ENCODE measurements at places on chromosomes 4 and X.

GRCh38 chr4:32884198-32884597 is 2164.0 kb downstream of the PCDH7 start:
- DNase-seq, result no peak

GRCh38 chr4:76703676-76704075 is 194.3 kb downstream of the SOWAHB start:
- DNase-seq, result no peak

DNA sequence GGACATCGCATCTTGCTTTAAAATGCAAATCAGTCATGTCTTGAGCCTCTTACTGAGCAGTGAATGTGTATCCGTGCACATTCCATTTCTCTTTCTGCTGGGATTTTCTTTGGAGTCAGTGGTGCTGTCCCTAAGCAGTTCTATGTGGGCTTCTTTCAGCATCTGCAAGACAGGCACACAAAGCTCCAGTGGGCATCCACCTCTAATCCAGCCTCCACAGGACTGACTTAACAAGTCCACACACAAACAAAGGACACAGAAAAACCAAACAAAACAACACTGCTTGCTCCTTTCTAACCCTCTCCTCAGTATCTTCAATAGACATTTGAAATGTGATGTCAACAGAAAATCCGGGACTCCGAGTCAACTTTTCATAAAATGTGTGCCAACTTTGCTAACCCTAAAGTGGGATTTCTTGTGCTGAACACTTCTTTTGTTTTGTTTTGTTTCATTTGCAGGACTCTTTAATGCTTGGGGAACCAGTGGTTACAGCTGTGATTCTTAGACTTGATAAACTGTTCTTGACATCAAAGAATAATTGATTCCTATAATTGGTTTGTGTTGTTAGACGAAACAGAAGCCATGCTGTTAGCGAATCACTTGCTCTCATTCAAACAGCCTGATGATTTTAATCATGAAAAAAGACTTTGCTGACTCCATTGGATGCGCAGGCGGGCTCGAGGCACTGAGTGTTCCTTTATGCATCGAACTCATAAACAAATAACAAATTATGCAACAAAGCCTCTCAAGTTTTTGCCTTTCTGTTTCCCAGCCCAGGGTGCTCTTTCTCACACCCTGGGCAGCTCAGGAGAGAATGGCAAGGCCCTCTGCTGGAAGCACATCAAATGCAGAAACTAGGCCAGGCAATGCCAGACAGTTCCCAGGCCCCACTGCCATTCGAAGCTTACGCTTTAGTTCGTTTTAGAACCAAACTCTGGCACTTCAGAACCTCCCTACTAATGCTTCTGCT is 20.1 kb downstream of the ETNPPL start:
- DNase-seq, result no peak

DNA sequence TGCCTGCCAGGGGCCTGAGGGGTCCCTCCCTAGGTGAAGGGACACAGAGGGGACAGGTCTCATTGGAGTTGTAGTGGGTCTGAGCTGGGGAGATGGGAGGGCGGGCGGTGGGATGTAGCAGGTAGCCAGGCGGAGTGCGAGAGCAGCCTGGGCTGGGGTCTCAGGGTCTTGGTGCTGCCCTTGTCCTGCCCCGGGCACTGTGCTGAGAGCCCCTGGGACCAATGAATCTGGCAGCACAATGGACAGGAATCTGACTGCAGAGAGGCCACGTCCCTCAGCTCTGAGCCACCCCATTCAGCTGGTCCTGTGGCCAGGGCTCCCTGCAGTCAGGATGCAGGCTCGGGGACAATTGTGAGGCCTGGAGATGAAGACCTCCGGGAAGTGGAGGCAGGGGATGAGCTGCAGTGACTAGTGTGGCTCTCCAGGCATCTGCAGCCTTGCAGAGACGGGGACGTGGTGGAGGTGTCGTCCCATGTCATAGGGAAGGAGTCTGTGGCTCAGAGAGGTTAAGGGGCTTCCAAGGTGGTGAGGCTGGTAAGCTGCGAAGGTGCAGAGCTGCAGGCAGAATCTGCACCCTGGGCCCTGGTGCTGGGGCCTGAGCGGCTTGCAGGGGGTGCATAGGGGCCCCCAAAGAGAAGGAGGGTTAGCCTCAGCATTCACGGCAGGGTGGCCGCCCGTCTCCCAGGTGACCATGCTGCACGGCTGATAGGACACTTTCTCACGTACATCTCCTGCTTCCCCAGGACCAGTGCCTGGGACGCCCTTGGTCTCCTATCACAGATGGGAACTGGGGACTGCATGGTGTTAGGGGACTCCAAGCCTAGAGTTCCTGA is 20.6 kb downstream of the NSG1 start:
- no peak for DNase-seq

- DNase-seq, result no peak
Observed at GRCh38 chrX:150163221-150163930, 199.7 kb upstream of the MAMLD1 start.

- DNase-seq, result peak; percentile 45
Observed at GRCh38 chr4:47145630-47146029, 114.3 kb downstream of the GABRB1 start.

- no peak for DNase-seq
Observed at GRCh38 chr4:25938366-25938765, 24.3 kb downstream of the SMIM20 start.

DNA sequence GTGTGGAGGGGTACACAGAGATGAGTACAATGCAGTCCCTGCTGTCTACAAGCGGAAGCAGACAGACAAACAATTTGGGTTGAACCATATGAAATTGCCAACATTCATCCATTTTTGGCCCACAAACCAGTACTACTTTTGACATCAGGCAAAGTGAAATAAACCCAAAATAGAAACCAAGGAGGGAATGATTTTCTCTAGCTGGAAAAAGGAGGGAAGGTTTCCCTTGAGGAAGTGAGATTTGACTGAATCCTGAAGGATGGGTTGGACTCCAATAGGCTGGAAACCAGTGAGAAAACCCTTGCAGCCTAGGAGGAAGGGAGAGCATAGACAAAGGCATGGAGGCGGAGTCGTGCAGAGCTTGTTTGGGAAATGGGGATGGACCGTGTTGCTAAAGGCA is 63.5 kb upstream of the PJA1 start:
- no peak for DNase-seq

DNA sequence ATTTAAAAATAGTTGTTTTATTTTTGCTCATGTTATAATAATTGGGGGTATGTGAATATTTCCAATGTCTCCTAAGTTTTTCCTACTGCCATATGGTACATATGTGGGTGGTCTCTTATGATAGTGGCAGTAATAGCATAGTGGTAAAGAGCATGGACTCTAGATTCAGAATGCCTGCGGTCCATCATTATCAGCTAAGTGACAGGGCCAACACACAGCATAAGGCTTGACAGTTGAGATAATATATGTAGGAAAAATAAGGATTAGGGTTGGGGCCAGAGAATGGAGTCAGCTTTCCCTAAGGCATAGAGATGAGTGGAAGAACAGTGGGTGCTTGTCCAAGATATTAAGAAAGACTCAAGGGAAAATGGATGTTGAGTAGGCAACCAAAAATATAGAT is 2707.5 kb downstream of the PCDH7 start:
- DNase-seq, result no peak

DNA sequence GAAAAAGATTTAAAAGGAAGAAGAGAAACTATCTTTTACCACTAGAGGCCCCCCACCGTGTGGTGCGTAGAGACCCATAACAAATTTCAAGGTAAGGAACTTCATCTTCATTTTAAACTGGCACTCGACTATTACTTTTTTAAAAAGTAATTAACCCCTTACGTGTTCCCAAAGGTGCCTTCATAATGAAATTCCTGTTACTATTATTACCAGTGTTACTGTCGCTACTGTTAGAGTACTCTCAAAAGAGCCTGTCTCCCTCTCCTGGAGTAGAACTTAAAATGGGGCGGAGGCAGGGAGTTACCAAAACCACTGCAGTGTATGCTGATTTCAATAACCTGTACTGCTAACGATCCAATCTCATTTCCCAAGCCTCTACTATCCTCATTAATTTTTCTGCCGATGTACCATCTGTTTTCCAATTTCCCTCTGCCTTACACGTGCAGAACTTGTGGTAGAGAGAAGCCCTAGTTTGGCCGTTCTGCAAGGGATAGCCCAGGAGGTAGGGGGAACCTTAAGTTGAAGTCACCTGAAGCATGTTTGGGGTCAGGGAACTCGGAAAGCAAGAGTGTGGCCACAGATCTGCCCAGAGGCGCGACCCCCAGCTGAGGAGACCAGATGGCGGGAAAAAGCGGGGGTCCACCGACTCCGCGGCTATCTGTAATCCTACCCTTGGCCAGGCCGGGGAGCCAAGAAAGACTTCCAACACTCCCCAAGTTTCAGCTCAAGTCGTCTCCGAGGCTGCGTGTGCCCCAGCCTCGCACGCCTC is 720 bp upstream of the STK26 start:
- DNase-seq, result no peak

DNA sequence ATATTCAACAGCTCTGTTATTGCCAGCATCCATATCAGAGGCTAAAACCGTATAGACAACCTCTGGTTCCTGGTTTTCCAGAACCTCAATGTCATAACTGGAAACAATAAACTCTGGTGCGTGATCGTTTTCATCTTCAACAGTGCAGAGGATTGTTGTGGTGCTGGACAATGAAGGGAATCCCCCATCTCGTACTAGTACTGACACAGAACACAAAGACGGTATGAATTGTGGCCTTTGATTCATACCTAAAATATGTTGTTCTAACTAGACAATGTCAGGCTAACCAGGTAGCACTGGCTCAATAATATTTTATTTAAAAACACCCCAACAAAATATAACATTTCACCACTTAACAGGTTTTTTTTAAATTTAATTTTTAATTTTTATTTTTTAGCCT is 186.9 kb downstream of the DCHS2 start:
- no peak for DNase-seq
